C1 segment of cervical spinal cord (tissue), 14 donors: ENCODE measurements at places on chromosomes 12 and 14.

DNA sequence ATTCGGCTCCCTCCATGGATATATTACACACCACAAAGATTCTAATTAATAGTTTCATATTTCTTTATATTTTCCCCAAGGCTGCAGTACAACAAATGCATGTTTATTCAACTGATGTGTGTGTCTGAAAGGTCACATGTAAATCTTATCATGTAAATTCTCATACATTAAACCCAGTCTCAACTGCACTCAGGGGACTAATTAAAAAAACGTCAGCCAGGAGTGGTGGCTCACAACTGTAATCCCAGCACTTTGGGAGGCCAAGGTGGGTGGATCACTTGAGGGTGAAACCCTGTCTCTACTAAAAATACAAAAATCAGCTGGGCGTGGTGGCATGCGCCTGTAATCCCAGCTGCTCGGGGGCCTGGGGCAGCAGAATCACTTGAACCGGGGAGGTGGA lies 67.8 kb downstream of the MAP3K9 start:
- no peak for DNase-seq

DNA sequence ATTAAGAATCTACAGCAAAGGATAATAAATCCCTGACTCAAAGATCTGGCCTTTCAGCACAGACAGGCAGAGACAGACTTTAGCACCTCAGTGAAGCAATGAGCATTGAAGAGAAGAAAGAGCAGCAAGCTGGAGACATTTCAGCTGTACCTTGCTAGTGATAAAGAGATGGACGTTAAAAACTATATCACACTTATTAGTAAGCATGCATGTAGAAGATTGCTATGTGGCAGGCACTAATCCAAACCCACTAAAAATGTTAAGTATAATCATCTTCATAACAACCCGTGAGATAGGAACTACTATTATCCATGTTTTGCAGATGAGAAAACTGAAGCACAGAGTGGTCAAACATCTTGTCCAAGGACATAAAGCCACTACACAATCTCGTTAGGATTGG lies 1538.3 kb upstream of the FLRT2 start:
- DNase-seq = no peak

DNA sequence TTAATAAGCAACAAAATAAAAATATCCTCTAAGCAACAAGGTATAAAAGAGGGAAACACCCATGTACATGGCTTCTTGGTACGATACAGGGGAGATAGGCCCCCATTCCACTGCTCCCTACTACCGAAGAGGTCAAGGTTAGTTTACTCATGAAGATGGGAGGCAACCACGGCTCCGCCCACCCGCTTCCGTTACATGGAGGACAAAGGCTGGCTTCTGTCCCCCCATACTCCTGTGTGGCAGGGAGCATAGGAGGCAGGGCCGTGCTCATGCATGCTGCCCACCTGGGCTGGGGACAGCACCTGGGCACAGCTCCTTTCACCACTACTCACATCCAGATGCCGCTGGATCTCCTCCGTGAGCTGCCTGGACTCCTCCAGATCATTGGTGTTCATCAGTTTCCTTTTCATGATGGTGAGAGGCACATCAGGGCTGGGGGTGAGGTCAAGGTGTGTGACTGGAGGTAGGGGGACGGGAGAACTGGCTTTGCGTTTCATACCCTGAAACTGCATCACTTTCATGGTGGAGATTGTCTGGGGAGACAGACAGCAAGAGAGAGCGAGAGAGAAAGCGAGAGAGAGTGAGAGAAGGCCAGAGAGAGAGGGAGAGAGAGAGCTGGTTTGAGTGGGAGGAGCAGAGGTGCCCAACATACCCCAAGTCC lies 39.0 kb downstream of the LGMN start:
- no peak for DNase-seq

DNA sequence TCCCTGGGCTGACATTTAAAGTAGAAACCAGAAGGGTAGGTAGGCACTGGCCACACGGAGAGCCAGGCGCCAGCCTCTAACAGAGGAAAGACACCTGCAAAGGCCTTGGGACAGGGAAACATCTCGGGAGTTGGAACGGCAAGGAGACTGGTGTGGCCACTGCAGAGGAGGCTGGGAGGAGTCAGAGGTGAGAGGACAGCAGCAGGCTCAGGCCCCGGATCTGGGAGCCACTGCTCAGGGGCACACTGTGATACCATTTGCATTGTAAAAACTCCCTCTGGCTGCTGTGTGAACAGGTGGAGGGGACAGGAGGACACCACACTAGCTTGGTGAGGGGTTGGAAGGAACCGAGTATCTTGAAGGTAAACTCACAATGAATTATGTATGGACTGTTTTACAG lies 2.7 kb downstream of the ANHX start:
- DNase-seq = no peak

GRCh38 chr14:20684662-20685456 lies 499 bp downstream of the RNASE4 start:
- peak; percentile 66 for DNase-seq

DNA sequence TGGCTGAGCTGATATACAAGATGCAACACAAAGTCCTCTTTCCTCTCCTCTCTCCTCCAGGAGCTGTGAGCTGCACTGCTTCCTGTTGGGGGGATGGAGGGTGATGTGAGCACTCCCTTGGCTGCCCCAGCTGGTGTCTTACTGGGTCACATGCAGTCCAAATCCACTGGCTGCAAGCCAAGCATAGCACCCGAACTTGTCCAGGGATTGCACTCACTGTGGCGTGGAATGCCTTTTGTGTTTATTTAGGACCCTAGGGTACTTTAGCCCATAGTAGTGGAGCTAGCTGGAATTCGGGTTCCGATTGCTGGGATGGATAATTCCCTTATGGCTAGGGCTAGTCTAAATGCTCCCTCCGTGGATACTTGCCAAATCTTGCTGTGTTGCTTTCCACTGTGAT lies 424.9 kb upstream of the SYT1 start:
- no peak for DNase-seq

- DNase-seq = no peak
Observed at GRCh38 chr12:108120863-108121165, 8.3 kb upstream of the WSCD2 start.

GRCh38 chr12:45713078-45713477 lies 16.4 kb upstream of the ARID2 start:
- no peak for DNase-seq
